ENCODE measurements at places on chromosomes 7 and 10.

- no peak for DNase-seq
These were observed 8.0 kb upstream of the PWWP2B start for GRCh38 chr10:132388891-132389432.

- DNase-seq = no peak
These were observed 110.8 kb upstream of the PTN start for GRCh38 chr7:137454246-137454724.

GRCh38 chr7:39265641-39266591 lies 288.2 kb downstream of the POU6F2 start:
- DNase-seq = no peak

DNA sequence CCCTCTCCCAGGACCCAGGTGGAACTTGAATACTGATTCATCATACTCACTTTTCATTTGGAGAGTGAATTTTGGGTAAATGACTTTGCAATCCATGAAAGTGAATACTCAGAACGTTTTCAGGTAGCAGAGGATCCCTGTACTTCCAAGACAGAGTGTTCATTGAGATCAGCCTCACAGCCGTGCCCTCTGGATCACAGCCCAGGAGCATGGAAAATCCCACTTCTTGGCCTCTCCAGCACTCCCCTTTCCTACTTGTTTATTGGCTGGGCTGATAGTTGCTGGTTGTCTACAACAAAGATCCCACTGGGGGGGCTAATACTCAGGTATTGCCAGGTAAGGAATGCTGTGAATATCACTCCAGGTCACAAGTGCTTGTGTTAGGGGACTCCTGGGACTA lies 5.9 kb downstream of the GCK start:
- no peak for DNase-seq
